ENCODE measurements at places on chromosomes 2 and 18.

- no peaks in the 10 kb centered on the region for H3K4me1 ChIP-seq
- H3K27me3 ChIP-seq: no peaks in the 10 kb centered on the region
- H3K36me3 ChIP-seq: no peaks in the 10 kb centered on the region
- no peak overlapping the region for H3K4me3 ChIP-seq
- H3K27ac ChIP-seq: no peak overlapping the region
Observed at GRCh38 chr18:49521216-49521835, 34.3 kb upstream of the C18orf32 start.

DNA sequence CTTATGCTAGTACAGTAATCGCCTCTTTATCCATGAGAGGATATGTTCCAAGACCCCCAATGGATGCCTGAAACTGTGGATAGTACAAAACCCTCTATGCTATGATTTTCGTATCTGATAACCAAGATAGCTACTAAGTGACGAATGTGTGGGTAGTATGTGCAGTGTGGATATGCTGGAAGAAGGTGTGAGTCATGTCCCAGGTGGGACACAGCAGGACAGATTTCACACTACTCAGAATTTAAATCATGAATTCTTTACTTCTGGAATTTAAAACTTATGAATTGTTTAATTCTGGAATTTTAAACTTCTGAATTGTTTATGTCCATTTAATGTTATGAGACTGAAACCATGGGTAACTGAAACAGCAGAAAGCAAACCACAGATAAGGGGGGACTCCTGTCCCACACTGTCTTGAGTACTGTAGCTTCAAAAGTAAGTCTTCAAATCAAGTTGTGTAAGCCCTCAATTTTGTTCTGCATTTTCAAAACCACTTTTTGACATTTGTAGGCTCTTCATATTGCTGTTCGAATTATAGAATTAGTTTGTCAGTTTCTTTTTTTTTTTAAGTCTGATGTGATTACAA, 116.0 kb downstream of the LTBP1 start:
- no peaks in the 10 kb centered on the region for H3K36me3 ChIP-seq
- no peaks in the 10 kb centered on the region for H3K4me1 ChIP-seq
- H3K4me3 ChIP-seq: no peak overlapping the region
- no peak overlapping the region for H3K27ac ChIP-seq
- no peaks in the 10 kb centered on the region for H3K27me3 ChIP-seq

GRCh38 chr18:66674286-66674685, 70.4 kb upstream of the CDH19 start:
- H3K27ac ChIP-seq: no peak overlapping the region
- no peak overlapping the region for H3K4me3 ChIP-seq
- H3K36me3 ChIP-seq: no peaks in the 10 kb centered on the region

GRCh38 chr2:72131916-72132841, 15.5 kb downstream of the CYP26B1 start:
- no peaks in the 10 kb centered on the region for H3K27me3 ChIP-seq
- DNase-seq: no peak
- H3K4me1 ChIP-seq: no peaks in the 10 kb centered on the region
- H3K4me3 ChIP-seq: no peak overlapping the region
- no peak overlapping the region for H3K27ac ChIP-seq
